ENCODE measurements at places on chromosomes 1 and 21.

DNA sequence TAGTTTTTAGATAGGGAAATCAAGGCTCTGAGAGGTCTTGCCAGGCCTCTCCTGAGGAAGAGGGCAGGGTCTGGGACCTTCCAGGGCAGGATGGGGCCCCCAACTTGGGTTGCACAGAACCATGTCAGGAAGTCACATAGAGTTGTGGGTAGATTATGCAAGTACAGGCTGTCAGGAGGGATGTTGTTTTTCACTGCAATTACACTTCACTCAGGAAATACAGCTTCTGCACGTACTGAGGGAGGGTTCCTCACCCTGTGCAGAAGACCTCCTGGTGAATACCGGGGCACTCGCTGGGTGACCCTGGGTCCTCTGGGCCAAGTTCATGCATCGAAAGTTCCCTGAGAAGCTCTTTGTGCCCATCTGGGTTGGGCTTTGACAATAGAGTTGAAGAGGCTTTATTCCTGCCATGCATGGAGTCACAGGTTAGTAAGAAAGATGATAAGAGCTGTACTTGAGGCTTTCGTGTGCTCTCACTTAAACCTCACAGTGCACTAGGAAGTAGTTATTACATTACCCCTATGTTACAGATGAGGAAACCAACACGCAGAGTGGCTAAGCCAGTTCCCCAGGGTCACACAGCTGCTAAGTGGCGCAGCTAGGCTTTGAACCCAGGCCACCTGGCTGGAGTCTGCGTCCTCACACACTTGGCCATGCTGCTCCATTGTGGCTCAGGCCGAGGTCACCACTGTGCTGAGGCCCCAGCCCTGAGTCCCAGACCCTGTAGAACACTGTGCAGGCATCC, 16.2 kb upstream of the TNFRSF1B start:
- DNase-seq = peak; percentile 61

DNA sequence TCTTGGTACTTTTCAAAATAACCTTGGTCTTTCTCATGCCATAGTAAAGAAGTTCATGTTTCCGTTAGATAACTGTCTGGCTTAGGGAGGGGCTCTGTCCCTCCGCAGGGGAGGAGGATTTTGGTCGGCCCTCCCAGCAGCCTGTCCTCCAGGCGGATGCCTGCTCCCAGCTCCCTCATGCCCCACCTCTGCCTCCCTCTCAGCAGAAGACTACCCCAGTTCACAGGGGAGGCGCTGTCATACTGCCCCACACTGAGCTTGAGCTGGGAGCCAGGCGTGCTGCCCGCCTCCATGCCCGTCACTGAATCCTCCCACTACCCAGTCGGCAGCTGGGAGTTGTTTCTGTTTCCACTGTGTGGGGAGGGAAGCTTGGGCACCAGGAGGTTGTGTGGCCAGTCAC, 127.3 kb downstream of the CAMTA1 start:
- DNase-seq = no peak

- no peak for DNase-seq
Measured at GRCh38 chr1:101873672-101874071, 123.1 kb downstream of the OLFM3 start.

DNA sequence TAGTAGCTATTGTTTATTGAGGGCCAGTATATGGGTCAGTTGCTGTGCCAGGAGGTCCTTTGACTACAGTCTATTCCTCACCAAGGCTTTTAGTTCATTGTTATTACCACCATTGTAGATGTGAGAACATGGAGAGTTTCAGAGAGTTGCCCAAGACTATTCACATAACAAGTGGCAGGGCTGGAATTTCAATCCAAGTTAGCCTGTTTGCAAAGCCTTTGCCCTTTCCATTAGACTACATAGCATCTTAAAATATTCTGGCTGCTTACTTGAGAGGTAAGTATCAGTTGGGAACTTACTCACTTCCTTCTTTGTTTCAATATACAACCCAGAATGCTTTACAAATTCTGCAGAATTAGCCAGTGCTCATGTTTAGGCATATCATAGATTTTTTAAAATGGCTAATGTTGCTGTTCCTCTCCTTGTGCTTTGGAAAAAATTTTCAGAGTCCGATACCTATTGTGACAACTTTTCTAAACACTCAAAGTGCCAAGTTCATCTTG, 141.2 kb downstream of the FGGY start:
- DNase-seq = no peak

GRCh38 chr1:236681219-236681618, 5.1 kb upstream of the ACTN2 start:
- DNase-seq = no peak

DNA sequence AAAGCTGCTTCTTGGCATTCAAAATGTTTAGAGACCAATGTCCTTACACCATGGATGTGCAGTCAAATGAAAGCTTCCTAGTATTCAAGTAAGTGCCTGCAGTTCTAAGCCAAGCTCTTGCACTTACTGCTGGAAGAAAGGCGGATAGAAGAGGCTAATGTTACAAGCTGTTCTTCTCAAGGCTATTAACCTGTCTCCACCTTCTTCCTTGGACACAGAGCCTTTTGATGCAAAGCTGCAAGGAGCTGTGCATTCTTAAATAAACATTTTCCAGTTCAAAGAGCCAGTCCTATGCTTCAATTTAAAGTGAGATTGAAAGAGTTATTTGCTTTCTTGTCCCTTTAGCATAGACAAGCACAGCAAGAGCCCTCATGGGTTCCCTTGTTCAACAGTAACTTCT, 167.9 kb upstream of the RUNX1 start:
- DNase-seq = no peak

DNA sequence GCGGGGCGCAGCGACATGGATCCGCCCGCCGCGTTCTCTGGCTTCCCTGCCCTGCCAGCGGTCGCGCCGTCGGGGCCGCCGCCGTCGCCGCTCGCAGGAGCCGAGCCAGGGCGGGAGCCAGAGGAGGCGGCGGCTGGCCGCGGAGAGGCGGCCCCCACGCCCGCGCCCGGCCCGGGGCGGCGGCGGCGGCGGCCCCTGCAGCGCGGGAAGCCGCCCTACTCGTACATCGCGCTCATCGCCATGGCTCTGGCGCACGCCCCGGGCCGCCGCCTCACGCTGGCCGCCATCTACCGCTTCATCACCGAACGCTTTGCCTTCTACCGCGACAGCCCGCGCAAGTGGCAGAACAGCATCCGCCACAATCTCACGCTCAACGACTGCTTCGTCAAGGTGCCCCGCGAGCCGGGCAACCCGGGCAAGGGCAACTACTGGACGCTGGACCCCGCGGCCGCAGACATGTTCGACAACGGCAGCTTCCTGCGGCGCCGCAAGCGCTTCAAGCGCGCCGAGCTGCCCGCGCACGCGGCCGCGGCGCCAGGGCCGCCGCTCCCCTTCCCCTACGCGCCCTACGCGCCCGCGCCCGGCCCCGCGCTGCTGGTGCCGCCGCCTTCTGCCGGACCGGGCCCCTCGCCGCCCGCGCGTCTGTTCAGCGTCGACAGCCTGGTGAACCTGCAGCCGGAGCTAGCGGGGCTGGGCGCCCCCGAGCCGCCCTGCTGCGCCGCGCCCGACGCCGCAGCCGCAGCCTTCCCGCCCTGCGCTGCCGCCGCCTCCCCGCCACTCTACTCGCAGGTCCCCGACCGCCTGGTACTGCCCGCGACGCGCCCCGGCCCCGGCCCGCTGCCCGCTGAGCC, 459 bp downstream of the FOXE3 start:
- no peak for DNase-seq
